Colonic mucosa (tissue), 4 donors: ENCODE measurements at places on chromosomes 1 and 21. TPM values are rescaled to one million over a fixed set of nuclear protein-coding genes. Genes with fewer than 3 reads are reported as not detected.

DNA sequence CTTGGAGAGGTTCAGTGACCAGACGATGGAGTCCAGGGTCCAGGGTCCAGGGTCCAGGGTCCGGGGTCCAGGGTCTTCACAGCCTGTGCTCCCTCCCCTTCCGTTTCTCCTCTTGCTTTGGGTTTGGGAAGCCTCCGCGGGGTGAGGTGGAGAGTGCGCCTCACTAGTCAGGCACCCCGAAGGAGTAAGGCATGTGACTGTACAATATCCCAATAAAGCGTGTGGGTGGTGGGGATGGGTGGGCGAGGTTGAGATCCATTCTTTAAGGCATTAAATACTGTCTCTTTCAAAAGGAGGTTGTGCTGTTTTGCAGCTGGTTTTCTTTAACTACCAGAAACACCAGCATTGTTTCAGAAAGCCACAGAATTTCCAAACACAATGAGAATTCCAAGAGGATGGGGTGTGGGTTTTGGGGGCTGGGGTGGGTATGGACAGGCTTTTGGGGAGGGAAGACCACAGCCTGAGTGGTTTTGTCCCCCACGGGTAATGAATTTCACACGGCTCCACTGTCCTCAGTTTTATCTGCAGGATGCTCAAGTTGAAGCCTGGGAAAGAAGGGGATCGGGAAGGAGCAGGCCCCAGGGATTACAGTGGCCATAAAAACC lies 65.7 kb downstream of the KIF26B start:
- DNase-seq: no peak

- no peak for DNase-seq
Observed at GRCh38 chr1:43441166-43441893, 12.4 kb downstream of the HYI start.

DNA sequence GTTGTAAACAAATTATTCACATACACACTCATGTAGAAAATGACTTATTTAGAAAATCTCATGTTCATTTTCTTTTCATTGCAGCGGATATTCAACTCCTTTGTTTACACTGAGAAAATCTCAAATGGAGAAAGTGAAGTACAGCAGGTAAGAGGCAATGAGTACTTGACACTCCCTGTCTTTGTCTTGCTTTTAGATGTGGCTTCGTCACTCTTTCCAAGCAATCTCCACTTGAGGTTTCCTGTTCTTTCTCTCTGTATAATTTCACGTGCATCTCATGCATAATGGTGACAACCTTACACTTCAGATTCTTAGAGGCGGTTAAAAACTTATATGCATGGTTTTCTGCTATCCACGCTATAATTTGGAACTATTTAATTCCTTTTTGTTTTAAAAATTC lies 80.6 kb downstream of the CACHD1 start:
- no peak for DNase-seq

DNA sequence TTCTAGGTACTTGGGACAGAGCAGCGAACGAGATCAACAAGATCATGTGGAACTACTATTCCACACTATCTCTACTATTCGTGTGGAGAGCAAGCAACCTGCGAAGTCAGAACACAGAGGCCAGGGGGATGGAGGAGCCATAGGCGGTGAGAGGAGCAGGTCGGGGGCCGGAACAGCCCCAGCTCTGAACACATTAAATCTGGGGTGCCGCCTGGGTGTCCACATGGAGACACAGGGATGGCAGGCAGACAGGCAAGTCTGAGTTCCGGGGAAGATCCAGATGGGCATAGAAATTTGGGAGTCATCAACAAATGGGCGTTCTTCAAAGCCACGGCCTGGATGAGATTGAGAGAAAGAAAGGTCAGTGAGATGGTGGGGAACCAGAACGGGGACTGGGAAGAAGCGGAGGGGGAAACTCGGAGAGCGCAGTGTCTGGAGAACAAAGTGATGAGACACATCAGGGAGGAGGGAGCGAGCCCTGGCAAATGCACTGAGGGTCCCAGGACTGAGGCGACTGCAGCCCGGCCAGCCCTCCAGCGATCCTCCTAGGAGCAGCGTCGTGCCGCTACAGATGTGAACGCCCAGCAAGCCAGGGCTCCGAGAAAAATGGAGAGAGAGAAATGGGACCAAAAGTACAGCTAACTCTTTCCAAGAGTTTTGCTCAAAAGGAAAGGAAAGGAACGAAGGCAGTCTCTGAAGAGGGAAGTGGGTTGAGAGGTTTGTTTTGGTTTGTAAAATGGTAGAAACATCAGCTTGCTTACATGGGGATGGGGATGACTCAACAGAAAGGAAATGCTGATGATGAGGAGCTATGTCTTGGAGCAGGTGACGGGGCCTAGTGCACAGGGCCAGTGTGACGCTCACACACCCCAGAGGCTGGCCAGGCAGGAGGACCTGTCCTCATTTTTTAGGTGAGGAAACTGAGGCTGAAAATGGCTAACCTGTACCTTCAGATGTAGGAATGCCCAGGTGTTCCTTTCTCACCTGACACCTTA lies 84.5 kb downstream of the GLIS1 start:
- no peak for DNase-seq

- DNase-seq: no peak
Observed at GRCh38 chr1:232936941-232937340, 13.5 kb upstream of the NTPCR start.

GRCh38 chr1:200954434-200954833 lies 59.7 kb downstream of the INAVA start:
- DNase-seq: no peak

- DNase-seq: no peak
Observed at GRCh38 chr1:76870037-76870436, 2.8 kb downstream of the ST6GALNAC5 start.

GRCh38 chr1:109047339-109047738 lies 5.4 kb upstream of the WDR47 start:
- no peak for DNase-seq

GRCh38 chr21:26842974-26843932 lies 2.0 kb downstream of the ADAMTS1 start:
- DNase-seq: peak; percentile 91

DNA sequence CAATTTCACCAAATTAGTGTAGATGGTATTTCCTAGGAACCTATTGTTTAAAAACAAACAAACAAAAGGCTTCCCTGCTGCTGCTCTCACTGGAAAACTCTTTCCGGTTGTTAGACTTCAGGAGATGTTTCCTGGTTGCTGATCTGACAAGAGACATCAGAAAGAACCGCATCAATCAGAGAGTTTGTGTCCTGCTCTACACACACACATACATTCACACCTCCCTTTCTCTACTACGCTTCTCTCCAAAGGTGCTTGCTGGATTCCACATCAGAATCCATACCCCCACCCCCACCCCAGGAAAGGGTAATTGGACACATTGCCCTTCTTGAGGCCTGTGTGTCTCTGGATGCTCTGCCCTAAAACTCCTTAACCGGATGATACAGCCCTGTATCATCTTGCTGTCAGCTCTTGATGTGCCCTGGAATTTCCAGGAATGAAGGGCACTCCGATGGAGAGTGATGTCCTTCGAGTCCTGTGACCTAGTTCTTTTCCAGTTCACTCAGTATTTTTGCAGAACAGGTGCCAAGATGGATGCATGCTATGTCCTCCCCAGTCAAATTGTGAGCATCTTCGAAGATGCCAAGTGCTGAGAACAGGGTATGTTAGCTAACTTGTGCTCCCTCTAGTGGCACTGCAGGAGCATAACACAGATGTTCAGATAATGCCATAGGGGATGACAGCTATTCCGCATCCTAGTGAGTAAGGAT lies 113.7 kb upstream of the SLC35F3 start:
- peak; percentile 21 for DNase-seq

- DNase-seq: no peak
Observed at GRCh38 chr1:232561381-232561780, 68.6 kb downstream of the SIPA1L2 start.

Gene ADAMTSL4
- total RNA-seq: 4.9 TPM

Gene WNT3A
- total RNA-seq: not detected

Gene DESI2
- 34.5 TPM for total RNA-seq

Gene PDE4B
- total RNA-seq: 5.7 TPM

Gene GNAT2
- 0.32 TPM for total RNA-seq

Gene POGK
- 34.9 TPM for total RNA-seq

Gene PIGC
- 20.5 TPM for total RNA-seq

Gene IFNLR1
- total RNA-seq: 16.8 TPM
